Kidney (tissue), 22 donors: ENCODE measurements at places on chromosomes 12 and 14. TPM values are rescaled to one million over a fixed set of nuclear protein-coding genes. Genes with fewer than 3 reads are reported as not detected.

GRCh38 chr12:41972598-41972997 is 172.1 kb downstream of the GXYLT1 start:
- H3K4me3 ChIP-seq: no peak overlapping the region
- no peaks in the 10 kb centered on the region for H3K4me1 ChIP-seq
- H3K36me3 ChIP-seq: no peaks in the 10 kb centered on the region
- H3K27ac ChIP-seq: no peak overlapping the region
- peak; percentile 65 for DNase-seq

GRCh38 chr12:123271001-123271668 is 521 bp downstream of the CDK2AP1 start:
- H3K27ac ChIP-seq: no peak overlapping the region
- no peak overlapping the region for H3K4me3 ChIP-seq
- H3K4me1 ChIP-seq: no peaks in the 10 kb centered on the region
- no peaks in the 10 kb centered on the region for H3K27me3 ChIP-seq
- DNase-seq: peak; percentile 73

DNA sequence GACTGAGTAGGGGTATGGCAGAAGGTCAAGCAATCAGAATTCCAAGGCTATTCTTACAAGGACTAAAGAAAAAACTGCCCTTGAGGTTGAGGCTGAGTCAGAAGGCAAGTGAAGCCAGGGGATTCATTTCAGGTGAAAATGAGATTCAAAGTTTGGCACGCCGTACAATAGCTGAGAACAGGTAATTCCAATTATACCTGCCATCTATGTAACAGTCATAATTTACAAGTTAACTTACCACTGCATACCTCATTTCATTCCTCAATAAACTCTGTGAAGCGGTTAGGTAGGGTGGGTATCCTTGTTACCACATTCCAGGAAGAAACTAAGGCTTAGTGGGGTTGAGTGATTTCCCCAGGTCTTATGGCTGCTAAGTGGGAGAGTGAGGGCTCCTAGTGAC is 64.1 kb downstream of the STON2 start:
- H3K27me3 ChIP-seq: no peaks in the 10 kb centered on the region

SERPINA10 gene
- not detected for total RNA-seq

ZNF268 gene
- 33.4 TPM for total RNA-seq
